Thoracic aorta (tissue), 2 donors: ENCODE measurements at places on chromosomes 12 and 14.

GRCh38 chr12:3771853-3772252 lies 18.9 kb upstream of the CRACR2A start:
- DNase-seq = no peak

GRCh38 chr12:74120644-74121043 lies 417.0 kb upstream of the ATXN7L3B start:
- no peak for DNase-seq

GRCh38 chr12:120668868-120669840 lies 17.8 kb upstream of the MLEC start:
- no peak for DNase-seq

DNA sequence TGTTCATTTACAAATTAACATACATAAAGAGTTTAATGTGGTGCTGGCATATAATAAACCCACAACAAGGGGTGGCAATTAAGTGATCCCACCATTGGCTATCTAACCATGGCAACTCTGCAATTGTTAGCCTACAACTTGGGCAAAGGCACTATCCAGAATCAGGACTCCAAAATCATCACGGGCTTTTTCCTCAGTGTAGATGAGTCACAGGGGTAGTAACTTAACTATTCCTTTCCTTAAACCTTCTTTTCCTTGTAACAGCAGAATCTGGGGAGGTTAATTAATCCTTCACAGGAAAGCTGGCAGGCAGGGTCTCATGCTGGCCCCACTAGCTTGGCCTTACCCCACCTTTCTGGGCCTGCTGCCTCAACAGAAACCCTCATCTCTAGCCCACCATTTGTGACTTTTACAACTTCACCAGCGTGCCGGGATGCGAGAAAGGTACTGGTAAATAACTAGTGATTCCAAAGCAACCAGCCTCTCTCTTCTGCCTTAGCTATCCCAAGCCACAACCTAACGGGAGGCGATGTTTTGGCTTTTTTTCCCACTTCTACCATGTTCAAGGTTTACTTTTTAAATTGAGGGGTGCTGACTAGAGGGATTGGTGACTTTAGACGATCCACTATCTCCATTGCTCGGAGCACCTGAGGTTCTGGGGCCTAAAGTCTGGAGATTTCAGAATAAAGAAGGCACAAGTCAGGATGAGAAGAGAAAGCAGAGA lies 744 bp downstream of the ATP5MC2 start:
- no peak for DNase-seq

- no peak for DNase-seq
Measured at GRCh38 chr14:31084385-31084784, 58.2 kb upstream of the STRN3 start.

GRCh38 chr12:6375269-6376078 lies at the start of gene SCNN1A:
SCNN1A (minus strand) TSS chr12:6375563; CDS start chr12:6374783, 780 bp downstream.
- DNase-seq = no peak

DNA sequence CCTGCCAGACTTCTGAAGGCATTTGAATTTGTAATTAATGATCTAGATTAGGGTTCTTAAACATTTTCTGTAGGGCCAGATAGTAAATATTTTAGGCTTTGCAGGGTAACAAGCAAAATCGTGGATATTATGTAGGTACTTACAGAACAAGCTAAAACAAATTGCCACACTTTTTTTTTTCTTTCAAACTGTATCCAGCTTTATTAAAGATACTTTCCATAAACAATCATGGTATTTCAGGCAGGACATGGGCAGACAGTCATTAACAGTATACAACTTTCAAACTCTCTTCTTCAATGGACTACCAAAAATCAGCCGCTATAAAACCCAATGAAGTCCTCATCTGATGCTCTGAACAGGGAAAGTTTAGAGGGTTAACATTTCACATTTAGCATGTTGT lies 9.6 kb downstream of the TRMT5 start:
- no peak for DNase-seq

DNA sequence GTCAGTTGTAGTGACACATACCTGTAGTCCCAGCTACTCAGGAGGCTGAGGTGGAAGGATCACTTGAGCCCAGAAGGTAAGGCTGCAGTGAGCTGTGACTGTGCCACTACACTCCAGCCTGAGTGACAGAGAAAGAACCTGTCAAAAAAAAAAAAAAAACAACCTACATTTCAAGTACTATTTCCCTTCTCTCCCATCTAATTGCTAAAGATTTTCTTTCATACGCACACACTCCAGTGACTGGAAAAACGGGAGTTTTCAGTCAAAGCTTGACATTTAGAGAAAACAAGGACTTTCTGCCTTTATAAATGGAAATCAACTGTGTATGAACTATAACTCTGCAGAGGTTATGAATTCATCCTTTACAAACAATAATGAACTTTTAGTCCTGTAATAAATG lies 25.9 kb downstream of the GPHB5 start:
- no peak for DNase-seq

DNA sequence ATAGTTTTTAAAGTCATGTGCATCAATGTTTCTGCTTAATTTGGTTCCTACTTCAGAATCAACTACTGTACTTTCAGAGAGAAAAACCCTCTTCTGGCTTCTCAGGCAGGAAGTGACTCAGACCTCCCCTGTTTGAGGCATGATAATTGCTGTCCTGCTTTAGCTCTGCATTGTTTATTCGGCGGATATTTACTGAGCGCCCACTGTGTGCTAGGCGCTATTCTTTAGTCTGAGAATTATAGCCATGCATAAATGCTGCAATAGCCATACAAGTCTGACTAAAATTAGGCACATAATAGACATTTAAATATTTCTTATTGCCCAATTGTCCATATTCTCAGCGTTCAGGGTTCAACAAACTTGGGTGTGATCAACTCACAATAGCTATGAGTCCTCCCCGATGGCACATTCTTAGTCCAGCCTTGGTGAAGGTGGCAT lies 6.1 kb upstream of the AMIGO2 start:
- DNase-seq = no peak

- DNase-seq = no peak
Measured at GRCh38 chr12:27226407-27226929, 17.6 kb upstream of the STK38L start.

- no peak for DNase-seq
Measured at GRCh38 chr14:64763801-64764621, 59.8 kb downstream of the PLEKHG3 start.

DNA sequence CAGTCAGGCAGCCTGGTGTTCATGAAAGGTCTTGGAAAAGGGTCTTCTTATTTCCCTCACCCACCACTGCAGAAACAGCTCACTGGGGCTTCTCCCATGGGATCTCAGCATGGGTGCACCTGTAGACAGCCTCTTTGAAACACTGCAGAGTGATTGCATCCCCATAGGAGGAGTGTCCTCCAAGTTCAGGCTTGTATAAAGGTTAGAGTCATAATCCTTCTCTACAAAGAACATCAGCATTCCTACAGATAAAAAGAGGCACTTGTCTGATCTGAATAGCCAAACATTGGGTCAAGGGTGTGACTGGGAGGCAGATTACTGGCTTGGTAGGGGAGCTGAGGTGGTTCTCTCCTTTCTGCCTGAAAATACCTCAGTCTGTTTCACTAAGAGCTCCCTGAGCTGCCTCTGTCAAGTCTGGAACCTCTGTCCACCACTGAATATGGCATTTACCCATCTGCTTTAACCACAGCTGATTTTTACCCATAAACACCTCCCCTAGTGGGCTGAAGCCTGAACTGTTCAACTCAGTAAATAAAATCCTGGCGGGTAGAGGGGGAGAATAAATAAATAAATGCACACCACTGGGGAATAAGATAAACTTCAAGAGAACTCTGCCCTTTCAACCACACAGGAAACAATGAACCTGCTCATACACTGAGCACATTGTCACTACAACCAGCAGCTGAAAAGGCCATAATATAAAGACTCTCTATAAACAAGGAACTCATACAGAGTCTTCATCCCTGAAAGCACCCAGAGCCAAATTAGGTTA lies 120.7 kb upstream of the SCAF11 start:
- no peak for DNase-seq

- DNase-seq = no peak
Measured at GRCh38 chr12:18990856-18991255, 138.7 kb upstream of the PLEKHA5 start.

GRCh38 chr12:124779161-124780141 lies 84.2 kb downstream of the SCARB1 start:
- no peak for DNase-seq

- no peak for DNase-seq
Measured at GRCh38 chr14:104602933-104603325, 1.6 kb downstream of the TMEM179 start.

DNA sequence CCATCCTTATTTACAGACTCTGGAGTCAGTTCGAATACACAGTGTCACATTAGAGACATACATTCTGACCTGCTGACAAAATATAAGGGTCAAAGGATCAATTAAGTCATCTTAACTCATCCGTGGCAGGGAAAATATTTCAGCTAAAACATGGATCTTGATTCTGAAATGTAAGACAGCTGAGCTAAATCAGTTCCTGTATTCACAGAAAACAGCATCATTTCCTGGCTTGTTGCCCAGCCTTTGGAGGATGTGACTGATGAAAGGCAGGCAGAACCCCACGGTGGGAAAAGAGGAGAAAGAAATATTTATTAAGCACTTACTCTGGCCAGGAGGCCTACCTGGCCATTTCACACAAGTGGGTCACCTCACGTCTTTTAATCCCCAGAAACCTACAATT lies 101.9 kb downstream of the GAS2L3 start:
- DNase-seq = no peak

- DNase-seq = no peak
Measured at GRCh38 chr12:87929346-87929745, 99.9 kb downstream of the C12orf50 start.

- no peak for DNase-seq
Measured at GRCh38 chr14:21041676-21042433, at the start of gene RNASE7. RNASE7 (plus strand) TSS chr14:21042362; CDS start chr14:21042993, 631 bp downstream.

DNA sequence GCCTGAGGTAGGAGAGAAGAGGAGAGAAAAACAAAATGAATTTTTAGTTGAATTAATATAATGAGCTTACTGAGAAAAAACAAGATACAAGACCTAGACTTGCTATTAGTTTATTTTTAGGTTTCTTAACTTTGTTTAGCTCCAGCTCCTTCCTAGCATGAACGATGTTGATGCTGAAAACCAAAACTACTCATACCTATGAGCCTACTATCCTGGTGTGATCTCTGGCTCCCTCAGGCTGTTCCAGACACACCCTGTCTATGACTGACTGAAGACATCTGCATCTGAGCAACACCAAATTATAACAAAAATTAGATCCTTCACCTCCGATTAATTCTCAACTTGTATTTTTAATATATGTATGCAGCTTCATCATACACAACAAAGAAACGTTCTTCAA lies 190.4 kb downstream of the SLC5A8 start:
- DNase-seq = no peak

- DNase-seq = no peak
Measured at GRCh38 chr12:89138048-89138852, 214.1 kb downstream of the DUSP6 start.

DNA sequence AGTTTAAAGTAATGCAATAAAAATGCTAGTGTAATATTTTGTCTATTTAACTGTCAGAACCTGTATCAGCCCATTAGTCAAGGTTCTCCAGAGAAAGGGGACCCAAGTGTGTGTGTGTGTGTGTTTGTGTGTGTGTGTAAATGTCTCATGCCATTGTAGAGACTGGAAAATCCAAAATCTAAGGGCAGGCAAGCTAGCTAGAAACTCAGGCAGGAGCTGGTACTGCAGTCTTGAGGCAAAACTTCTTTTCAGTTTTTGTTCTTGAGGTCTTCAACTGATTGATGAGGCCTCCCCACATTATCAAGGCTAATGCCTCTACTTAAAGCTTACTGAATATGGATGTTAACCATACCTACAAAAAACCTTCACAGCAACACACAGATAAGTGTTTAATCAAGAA lies 126.7 kb downstream of the PRKD1 start:
- DNase-seq = no peak

- no peak for DNase-seq
Measured at GRCh38 chr14:70317969-70318634, 41.4 kb downstream of the COX16 start.

DNA sequence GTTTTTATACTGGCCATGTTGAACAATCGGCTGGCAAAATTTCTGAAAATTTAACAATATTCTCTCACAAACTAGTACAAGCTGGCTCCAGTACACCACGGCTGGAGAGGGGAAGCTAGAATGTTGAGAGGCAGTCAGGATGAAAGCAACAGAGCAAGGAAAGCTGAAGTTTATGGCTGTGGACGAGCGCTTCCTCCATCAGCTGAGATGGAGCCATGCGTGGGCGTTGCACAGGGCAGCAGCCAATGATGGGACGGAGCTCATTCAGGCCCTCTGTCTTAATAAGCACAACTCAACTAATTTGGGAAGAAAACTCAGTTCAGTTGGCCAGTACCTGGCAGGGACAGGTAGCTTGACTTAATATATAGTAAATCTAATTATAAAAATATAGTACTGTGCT lies 14.1 kb upstream of the DCP1B start:
- no peak for DNase-seq

- DNase-seq = no peak
Measured at GRCh38 chr12:119672194-119672593, 4.3 kb downstream of the PRKAB1 start.

DNA sequence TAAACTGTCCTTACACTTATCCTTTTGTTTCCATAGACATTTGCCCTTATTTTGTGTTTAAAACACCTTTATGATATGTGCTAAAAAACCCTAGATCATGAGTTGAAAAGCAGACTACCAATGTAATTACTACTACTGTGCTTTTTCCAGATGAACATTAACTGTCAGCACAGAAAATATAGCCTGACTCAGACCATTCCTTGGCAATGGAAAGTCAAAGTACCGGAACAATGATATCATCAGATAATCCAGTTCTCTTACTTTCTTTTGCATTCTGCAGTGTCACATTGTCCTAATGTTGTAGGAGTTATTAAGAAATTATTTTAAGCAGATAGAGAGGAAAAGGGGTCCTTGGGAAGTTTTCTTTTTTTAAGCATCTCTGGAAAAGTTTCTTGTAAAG lies 1189.0 kb upstream of the FLRT2 start:
- no peak for DNase-seq

GRCh38 chr14:72716476-72716875 lies 177.4 kb downstream of the DPF3 start:
- DNase-seq = no peak

DNA sequence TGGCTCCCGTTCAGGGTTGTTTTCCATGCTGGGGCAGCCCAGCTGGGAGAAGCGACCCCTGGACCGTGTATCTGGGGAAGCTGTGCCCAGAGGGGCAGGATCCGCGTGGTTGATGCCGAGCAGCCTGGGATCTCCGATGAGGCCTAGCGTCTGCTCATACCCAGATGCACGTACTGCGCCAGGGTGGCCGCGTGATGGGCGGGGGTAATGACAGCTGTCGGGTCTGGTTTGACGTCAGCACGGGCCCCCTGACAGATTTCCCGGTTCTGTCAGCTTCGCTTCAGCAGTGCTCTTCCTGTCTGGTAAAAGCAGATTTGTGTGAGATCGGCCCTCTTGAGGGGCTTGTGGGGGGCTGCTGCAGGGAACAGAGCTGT lies 147.3 kb downstream of the TSPAN9 start:
- no peak for DNase-seq

DNA sequence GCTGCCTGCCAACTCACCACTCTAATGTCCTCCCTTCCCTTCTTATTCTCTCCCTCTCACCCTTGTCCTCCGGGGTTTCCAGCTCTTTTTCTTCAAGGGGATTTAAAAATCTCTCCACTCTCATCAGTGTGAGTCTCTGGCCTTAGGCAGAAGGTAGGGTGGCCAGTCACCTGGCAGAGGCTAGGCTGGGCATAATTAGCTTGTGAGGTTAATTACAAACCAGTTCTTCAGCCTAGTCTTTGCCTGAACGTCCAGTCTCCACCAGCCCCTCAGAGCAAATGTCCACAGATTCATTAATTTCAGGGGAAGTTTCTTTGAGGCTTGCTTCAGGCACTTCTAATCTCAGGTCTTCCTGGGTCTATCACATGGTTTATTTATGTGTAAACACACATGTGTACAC lies 6.7 kb downstream of the KRT7 start:
- no peak for DNase-seq

GRCh38 chr12:92673756-92674155 lies 29.0 kb upstream of the PLEKHG7 start:
- no peak for DNase-seq
